ENCODE measurements at places on chromosomes 12 and 14. TPM values are rescaled to one million over a fixed set of nuclear protein-coding genes. Genes with fewer than 3 reads are reported as not detected.

Gene PLBD1
- total RNA-seq: 9.3 TPM

DNA sequence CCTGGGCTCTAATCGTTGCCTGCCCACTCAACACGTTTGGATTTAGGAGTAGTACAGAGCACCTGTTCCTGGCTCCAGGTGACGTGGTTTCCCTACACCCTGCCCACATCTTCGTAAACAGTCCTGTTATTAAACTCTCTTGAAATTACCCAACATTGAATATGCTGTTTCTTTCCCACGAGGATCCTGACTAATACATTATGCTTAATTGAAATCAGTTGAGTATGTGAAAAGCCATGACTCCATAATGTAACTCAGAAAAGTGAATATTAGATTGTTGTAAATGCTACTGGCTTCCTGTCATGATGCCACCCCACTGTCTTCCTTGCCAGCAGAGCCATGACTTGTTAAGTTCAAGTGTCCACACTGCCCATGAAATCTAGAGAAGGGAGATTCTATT is 21.6 kb downstream of the AK7 start:
- H3K4me1 ChIP-seq: no peaks in the 10 kb centered on the region
- no peak for DNase-seq
- H3K27me3 ChIP-seq: no peaks in the 10 kb centered on the region
- H3K36me3 ChIP-seq: no peaks in the 10 kb centered on the region

DNA sequence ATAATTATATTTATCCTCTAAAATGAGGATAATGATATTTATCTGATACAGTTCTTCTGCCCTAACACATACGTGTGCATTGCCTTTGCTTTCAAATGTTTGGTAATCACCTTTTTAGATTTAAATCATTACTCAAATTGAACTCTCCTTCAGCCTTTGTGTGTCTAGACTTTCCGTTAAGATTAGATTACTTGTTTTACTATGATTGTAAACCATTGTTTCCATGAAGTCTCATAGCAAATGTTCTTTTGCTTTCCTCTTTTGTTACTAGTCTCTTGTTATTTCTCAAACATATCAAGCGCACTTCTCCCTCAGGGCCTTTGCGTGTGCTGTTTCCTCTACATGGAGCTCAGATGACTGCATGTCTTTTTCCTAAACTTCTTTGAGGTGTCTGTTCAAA is 63.7 kb downstream of the ETV6 start:
- no peak for DNase-seq
- H3K27ac ChIP-seq: no peak overlapping the region
- no peak overlapping the region for H3K4me3 ChIP-seq
- no peaks in the 10 kb centered on the region for H3K36me3 ChIP-seq
- no peaks in the 10 kb centered on the region for H3K27me3 ChIP-seq
- H3K4me1 ChIP-seq: peaks cover 3% of the 10 kb centered on the region

GRCh38 chr12:3538466-3539030 is 47.5 kb downstream of the PRMT8 start:
- H3K36me3 ChIP-seq: no peaks in the 10 kb centered on the region
- H3K4me1 ChIP-seq: peaks cover 11% of the 10 kb centered on the region
- H3K27ac ChIP-seq: no peak overlapping the region
- DNase-seq: no peak
- no peaks in the 10 kb centered on the region for H3K27me3 ChIP-seq
- no peak overlapping the region for H3K4me3 ChIP-seq

- H3K4me3 ChIP-seq: no peak overlapping the region
Measured at GRCh38 chr12:2465681-2466080, 329.1 kb upstream of the FKBP4 start.

- H3K27ac ChIP-seq: no peak overlapping the region
- H3K4me3 ChIP-seq: no peak overlapping the region
- DNase-seq: peak; percentile 32
- H3K36me3 ChIP-seq: no peaks in the 10 kb centered on the region
- H3K4me1 ChIP-seq: peaks cover 14% of the 10 kb centered on the region
- no peaks in the 10 kb centered on the region for H3K27me3 ChIP-seq
Measured at GRCh38 chr12:15278816-15279658, 43.3 kb upstream of the PTPRO start.

Measured in testis (tissue), 5 donors.